Activated CD8-positive, alpha-beta memory T cell treated with anti-CD3 and anti-CD28 coated beads for 4 hours (primary cell): ENCODE measurements at places on chromosomes 7 and 10.

- no peak for DNase-seq
Observed at GRCh38 chr10:37754538-37755323, 102.7 kb downstream of the ZNF248 start.

GRCh38 chr7:28509251-28510025 is 97.1 kb downstream of the CREB5 start:
- no peak for DNase-seq

DNA sequence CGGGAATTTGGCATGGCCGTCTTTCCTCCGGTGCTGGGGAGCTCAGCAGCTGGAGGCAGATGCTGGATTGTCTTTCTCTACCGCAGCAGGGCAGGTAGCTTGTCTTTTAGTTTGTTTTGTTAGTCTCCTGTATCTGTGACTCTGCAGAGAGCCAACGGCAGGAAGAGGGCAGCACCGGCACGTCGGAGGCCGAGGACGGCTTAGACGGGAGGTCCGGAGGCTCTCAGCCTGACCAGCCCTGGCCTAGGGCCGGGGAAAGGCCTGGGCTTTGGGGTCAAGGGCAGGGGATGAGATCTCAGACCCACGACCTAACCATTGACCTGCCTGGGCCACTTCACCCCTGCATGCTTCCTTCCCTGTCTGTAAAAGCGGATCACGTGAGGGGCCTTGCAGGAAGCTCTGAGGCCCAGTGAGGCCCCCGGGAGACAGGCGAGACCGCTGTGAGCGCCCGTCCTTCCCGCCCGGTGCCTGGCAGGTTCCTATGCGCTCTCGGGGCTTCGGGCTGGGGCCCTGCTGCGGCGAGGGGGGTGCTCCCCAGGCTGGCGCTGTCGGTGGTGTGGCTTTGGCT is 72.7 kb downstream of the LHPP start:
- DNase-seq = no peak

DNA sequence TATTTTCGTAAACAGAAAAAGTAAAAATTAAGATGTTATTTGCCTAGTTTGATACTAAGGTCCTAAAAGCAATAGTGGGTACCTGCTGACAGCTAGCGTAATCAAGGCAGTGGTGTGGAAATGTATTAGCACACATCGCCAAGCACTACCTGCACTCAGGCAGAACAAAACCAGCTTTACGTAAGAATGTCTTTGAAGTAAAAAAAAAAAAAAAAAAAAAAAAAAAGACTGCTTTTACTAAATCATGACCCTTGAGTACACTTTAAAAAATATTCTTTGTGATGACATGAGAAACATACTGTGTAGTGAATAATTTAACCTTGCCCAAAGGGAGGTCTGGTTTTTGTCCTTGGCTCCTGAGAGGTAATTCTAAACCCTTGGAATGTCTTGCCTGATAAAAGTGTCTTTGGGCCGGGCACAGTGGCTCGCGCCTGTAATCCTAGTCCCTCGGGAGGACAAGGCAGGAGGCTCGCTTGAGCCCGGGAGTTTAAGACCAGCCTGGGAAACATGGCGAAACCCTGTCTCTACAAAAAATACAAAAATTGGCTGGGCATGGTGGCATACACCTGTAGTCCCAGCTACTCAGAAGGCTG is 12.7 kb downstream of the XRCC2 start:
- DNase-seq = no peak

- DNase-seq = no peak
Observed at GRCh38 chr10:68501691-68502090, 25.6 kb downstream of the SLC25A16 start.

DNA sequence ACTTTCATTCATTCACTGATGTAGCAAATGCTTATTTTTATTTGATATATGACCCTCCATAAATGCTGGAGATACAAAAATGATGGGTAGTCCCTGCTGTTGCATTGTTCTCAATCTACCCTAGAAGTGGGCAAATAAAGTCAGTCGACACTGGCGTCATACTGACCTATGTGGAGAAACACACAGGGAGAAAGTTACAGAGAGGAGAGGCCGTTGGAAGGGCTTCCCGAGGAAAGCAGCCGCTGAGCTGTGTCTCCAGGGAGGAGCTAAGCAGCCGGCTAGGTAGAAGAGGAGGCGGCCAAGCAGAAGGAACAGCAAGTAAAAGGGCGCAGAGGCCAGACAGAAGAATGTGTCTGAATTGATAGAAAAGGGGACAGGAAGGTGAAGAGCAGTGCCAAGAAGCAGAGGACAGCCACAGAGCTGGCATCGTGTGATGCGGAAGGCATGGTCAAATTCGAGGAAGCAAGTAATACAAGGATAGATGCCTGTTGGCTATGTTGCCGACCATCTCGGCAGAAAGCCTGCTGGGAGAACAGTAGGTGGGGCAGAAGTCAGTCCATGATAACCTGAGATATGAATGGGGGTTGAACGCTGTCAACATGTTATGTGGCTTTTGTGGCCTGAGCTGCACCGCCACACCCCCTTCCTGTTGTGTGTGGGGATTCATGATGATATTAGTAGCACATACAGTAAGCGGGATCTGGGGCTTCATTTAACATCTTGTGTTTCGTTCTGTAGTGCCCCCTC is 25.9 kb downstream of the ST8SIA6 start:
- peak; percentile 39 for DNase-seq

DNA sequence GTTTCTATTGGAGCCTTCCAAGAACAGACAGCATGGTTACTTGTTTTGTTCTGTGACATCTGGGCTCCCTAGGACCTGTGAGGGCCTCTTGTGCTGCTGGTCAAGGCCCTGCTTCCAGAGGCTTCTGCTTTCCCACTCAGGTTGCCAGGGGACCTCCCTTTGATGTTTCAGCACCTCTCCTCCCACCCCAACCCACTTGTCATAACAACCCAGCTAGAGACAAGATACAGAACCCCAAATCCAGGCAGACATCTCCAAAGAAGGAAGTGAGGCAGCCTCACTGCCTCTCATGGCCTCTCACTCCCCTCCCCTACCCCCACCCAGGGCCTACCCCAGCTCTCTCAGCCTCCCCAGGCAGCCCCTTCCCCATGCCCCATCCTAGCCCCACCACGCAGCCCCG is 11.3 kb downstream of the NFKB2 start:
- DNase-seq = no peak

DNA sequence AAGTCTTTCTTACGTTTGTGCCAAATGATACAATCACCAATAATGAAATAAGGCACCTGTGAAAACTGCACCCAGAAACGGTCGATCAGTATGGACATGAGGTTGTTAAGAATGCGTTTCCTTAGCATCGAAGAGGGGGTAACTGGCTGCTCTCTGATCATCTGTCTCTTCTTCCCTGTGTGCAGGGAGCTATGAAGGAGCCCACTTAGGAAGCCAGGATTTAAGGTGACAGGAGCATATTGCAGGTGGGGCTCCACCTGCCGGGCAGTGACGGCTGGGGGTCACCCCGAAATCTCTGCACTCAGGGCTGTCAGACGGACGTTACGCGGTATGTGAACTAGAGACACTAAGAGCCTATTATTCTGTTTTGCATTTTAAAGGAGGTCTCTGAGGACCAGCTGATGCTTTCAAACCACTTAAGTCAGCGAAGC is 64.5 kb downstream of the CARD11 start:
- DNase-seq = no peak

- no peak for DNase-seq
Observed at GRCh38 chr10:87635498-87636312, 24.0 kb upstream of the PAPSS2 start.

- no peak for DNase-seq
Observed at GRCh38 chr10:95229724-95230627, 35.9 kb downstream of the ACSM6 start.

DNA sequence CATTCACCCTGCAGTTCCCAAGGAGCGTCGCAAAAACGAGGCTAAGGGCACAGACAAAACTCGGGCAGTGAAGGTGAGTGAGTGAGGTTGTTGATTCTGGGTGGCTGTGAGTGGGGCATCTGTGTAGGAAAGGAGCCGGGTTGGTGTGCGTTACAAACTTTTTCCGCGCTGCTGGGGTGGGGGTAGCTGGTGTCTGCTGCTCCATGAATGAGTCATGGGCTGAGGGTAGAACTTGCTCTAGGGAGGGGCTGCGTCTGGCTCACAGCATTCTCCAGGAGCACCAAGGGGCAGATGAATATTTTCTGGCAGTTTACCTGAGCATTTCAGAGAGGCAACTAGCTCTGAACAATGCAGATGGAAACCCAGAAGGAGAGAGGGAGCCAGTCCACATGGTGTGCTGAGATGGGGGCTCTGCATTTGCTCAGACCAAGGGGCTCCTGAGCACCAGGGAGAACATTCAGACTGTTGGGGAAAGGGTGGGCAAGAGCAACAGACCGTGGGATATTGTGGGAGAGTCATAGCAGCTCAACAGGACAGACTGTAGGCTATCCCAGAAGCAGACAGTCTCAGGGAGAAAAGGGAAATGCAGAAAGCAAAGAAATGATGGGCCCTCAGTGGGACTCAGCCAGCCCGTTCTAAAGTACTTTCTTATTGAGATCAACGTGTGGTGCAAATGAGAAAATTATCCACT is 18.8 kb downstream of the NOBOX start:
- DNase-seq = peak; percentile 10

GRCh38 chr7:102040569-102040968 is 223.1 kb downstream of the CUX1 start:
- no peak for DNase-seq

DNA sequence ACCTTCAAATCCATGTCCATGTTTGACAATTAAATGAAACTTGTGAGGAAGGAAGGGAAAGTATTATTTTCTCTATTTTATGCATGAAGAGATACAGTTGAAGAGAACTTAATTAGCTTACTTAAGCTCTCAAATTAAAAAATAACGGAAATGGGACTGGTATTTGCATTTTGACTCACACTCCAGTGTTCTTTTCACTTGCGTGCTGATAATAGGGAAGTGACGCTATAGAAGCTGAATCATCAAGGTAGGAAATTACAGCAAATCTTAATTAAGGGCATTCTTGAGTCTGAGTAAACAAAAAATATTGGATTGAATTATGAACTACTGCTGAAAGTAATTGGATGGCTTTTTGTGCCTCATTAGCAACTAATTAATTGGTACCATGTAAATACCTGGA is 44.0 kb upstream of the NPVF start:
- DNase-seq = no peak
